ENCODE measurements at places on chromosomes 4 and X.

DNA sequence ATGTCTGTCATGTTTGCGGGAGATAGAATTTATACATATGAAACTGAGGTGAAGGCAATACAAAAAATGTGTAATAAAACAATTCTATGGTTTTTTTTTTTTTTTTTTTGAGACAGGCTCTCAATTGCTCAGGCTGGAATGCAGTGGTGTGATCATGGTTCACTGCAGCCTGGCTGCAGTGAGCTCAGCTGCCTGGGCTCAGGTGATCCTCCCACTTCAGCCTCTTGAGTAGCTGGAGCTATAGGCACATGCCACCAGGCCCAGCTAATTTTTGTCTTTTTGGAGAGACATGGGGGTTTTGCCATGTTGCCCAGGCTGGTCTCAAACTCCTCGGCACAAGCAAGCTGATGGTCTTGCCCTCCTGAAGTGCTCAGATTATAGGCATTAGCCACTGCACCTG, 10.1 kb downstream of the RADX start:
- no peak for DNase-seq

DNA sequence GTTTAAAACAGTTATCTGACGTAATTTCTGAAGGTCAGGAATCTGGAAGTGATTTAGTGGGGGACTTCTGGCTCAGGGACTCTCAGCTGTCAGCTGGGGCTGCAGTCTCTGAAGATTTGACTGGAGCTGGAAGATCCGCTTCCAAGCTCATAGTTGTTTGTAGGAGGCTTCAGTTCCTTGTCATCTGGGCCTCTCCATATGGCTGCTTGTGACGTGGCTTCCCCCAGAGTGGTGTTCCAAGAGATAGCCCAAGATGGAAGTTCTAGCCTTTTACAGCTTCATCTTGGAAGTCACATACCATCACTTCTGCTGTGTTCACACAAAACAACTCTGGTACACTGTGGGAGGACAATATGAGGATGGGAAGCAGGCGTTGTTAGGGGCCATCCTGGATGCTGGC, 2.1 kb downstream of the MPC1L start:
- no peak for DNase-seq

- no peak for DNase-seq
Observed at GRCh38 chrX:45907786-45908185, 637.4 kb downstream of the ZNF674 start.

- no peak for DNase-seq
Observed at GRCh38 chr4:188552741-188553275, 413.6 kb downstream of the TRIML1 start.

DNA sequence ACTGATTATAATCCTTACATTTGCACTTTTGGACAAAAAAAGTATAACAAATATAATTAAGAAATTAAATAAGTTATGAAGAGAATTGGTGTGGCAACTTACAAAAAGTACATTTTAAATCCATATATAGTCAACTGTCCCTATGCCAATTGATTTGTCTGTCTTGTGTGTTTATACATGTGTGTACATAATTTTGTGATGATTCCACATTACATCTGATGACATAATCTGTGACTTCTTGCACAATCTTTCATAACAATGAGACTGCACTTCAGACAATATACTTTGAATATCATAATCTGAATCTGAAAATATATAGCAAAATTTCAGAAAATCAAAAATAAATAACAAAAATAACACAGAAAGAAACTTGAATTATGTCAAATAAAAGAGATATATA, 953.4 kb downstream of the FAT4 start:
- no peak for DNase-seq

DNA sequence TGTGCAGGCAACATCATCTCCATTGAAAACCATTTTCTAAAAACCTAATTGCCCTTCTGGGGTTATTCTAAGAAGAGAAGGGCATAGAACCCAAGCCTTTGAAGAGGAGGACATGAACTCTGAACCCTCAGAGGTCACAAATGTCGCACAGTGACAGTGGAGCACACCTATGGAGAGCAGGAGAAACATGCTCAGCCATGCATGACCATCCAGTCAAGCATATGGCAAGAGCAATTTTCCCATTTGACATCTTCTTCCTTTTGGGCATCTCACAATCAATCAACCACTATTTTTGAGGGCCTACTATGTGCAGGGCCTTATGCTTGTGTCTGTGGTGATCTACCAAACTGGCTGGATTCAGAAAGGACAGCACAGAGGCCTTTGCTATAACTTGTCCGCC, 30.1 kb upstream of the AFF2 start:
- DNase-seq, result no peak

GRCh38 chrX:20521222-20521621, 254.5 kb upstream of the RPS6KA3 start:
- no peak for DNase-seq

DNA sequence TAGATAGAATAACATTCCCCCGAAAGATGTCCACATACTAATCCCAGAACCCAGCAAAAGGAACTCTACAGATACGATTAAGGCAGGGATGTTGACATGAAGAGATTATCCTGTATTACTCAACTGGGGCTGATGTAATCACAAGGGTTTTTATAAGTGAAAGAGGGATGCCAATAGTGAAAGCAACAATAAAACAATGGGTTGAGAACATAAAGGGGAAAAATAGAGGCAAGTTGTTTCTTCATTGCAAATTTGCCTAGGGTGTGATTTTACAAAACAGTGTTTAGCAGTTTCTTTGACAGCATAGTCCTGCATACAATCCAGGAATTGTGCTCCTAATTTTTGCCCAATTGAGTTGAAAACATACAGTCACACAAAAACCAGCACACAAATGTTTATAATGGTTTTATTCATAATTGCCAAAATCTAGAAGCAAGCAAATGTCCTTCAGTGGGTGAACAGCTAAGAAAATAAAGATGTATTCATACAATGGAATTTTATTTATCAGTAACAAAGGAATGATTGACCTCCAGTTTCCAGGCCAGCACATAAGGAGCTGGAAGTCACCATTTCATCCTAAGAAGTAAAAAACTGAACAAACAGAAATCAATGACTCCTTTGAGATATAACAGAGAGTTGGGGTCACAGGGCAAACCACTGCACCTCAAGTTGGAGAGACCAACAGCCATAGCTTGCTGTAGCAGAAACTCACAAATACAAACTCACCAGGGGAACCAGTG, 107.2 kb downstream of the CENPC start:
- no peak for DNase-seq

DNA sequence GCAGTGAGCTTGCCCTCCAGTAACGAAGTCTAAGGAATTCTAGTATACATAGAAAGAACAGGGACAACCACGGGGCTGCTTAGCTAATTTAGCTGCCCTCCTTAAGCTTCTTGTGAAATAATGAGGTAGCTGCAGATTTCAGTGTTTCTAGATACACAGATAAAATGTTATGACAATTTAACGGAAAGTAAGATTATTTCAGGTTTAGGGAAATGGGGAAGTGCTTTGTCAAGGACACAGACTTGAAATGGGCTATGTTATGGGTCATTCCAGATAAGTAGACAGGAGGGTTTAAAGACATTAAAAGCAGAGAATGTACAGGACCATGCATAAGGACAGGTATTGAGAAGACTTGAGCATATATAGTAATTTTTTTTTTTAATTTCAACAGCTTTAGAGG, 34.2 kb upstream of the ZNF518B start:
- no peak for DNase-seq

DNA sequence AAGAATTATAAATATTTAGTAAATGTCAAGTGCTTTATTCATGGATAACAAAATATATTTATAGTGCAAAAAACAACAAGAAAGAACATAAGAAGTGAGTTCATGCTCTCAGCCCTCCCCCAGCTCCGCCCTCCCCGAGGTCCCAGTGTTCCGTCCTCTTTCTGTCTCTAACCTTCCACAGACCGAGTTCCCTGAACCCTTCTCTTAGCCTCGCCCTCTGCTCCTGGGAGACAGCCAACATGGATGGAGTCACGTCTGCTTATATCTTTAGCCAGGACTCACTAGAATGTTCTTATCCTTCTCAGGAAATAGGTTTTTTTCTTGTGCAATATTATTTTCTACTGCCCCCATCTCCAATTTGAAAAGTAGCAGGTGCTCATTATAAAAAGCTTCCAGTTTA, 40.1 kb upstream of the HELT start:
- no peak for DNase-seq

DNA sequence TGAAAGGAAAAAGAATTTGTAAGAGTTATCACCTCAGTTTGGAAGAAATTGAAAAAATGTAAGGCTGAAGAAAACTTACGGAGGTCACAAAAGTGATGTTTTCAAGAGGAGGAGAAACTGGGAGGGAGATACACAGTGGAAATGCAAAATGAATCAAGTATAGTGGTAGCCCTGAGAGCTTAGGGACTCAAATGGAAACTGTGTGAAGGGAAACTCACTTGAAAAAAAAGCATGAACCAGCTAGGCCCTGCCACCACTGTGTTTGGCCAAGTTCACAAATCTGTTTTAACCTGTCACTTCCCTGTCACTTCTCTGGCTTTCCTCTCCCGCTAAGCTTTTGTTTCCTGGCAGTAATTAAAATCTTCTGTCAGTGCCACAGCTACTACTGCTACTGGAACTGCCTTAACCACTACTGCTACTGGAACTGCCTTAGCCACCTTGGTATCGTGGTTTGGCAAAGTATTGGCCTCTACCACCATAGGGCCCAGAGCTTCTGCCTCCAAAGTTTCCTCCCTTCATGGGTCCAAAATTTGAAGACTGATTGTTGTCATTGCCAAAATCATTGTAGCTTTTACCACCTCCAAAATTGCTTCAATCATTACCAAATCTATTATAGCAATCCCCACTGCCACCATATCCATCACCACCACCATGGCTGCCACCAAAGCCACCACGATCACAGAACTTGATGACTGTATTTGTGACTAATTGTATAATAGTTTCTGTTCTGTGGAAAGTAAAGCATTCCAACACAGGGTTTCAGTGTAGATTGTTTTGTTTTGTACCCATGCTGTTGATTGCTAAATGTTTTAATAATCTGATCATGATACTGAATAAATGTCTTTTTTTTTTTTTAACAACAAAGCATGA, 41.5 kb downstream of the SMARCA5 start:
- DNase-seq, result no peak

DNA sequence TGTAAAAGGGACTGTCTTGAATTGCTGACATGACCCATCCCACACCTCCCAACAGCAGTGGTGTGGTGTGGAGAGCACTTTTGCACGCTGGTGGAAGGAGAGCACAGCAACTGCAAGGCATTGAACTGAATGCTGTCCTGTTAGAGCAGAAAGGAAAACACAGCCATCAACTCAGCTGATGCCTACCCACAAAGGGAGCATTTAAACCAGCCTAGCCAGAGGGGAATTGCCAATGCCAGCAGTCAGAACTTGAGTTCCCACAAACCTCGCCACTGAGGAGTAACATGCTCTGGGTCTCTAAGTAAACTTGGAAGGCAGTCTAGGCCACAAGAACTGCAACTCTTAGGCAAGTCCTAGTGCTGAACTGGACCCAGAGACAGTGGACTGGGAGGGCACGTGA, 31.9 kb downstream of the MAGED4 start:
- DNase-seq, result no peak

- no peak for DNase-seq
Observed at GRCh38 chr4:87499403-87500091, 29.6 kb downstream of the SPARCL1 start.

- DNase-seq, result no peak
Observed at GRCh38 chr4:101411926-101412325, 64.6 kb upstream of the PPP3CA start.

- peak; percentile 3 for DNase-seq
Observed at GRCh38 chrX:103343105-103343504, 13.1 kb downstream of the TCEAL7 start.

- DNase-seq, result no peak
Observed at GRCh38 chrX:18753631-18754030, 46.2 kb downstream of the PPEF1 start.

GRCh38 chr4:156101571-156101970, 147.9 kb upstream of the CTSO start:
- DNase-seq, result no peak

GRCh38 chr4:158775091-158775651, 6.3 kb downstream of the FNIP2 start:
- DNase-seq, result no peak

DNA sequence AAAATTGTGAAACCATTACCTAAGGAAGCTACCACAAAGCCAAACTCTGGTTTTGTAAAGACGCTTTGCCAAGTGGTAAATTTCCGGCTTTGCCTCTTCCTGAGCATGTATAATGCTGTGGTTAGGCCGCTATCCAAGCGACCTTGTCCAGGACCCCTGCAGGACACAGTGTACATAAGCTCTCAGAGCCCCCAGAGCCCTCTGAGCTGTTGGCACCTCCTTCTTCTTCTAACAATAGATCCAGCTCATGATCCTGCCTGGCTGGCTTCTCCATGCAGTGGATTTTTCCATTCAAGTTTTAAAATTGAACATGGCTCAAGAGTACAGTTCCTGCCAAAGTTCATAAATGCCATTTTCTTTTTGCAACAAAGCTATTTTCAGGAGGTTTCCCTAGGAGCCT, 326.7 kb downstream of the MAPK10 start:
- DNase-seq, result no peak

DNA sequence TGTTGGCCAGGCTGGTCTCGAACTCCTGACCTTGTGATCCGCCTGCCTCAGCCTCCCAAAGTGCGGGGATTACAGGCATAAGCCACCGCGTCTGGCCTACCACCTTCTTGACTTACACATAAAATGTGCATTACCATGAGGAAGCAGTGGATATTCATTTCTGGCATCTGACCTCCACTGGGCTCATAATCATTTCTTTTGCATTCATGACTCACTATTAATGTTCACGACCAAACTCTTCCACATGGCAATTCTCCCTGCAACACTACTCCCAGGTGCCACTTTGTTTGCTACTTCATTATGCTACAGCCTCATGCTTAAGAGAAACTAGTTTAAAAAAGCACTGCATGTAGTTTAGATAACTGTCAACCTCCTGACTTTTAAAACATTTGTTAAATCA, 22.7 kb downstream of the RASGEF1B start:
- no peak for DNase-seq

- DNase-seq, result no peak
Observed at GRCh38 chrX:39452401-39452800, 645.4 kb downstream of the BCOR start.

- DNase-seq, result no peak
Observed at GRCh38 chr4:89949782-89950387, 55.2 kb downstream of the MMRN1 start.

DNA sequence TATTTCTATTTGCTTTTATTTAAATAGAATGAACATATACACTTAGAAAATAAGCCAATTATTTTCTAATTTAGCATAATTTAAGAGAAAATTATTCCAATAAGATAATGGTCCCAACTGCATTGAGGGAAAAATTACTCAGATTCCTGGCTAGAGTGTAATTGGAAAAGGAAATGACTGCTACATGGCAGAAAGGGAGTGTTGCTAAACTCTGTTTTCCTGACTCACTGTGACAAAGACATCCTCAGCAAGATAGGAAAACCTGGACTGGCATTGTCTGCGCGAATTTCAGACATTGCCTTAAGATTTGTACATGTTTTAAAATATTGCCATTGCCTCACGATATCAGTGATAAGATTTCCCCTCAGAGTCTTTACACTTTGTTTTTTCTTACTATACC, 8.2 kb downstream of the TNIP3 start:
- DNase-seq, result no peak

DNA sequence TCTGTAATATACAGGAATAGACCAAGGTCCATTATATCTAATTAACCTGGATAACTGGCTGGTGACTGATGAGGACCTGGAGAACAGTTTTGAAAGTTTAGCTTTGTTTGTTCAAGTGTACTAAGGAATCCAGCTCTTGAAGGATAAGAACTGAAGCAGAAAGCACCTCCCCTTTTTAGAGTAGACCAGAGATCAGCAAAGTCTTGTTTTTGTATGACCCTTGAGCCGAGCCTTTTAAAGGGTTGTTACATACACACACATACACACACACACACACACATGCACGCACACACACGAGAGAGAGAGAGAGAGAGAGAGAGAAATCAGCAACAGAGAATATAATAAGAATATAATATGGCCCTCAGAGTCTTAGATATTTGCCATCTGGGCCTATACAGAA, 13.0 kb downstream of the MOSPD2 start:
- DNase-seq, result no peak
